ENCODE measurements at places on chromosomes 11 and 22. TPM values are rescaled to one million over a fixed set of nuclear protein-coding genes. Genes with fewer than 3 reads are reported as not detected.
A peak's percentile ranks its signal among the peaks of the same experiment; 100 is the strongest.

DNA sequence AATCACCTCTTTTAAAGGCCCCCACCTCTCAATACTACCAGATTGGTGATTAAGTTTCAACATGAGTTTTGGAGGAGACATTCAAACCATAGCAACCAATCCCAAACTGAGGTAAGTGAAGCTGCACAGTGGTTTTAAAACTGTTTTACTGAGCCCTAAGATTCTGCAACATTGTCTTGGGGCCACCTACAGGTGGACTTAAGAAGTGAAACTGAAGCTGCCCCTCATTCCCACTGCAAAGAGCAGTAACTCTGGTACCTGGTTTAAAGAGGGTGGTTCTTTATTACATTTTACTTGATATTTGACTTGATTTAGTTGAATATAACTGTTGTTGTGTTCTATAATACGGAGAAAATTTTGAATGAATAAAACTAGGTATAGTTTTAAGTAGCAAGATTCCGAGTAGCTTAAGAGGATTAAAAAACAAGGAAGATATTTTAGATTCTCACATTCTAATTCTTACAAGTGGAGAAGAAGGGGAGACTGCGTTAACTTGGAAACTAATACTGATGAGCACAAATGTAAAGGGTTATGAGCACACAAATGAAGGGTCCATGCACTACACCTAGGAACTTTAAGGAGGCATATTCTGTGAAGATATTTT is 26.7 kb downstream of the SYT9 start:
- peak; percentile 58 for DNase-seq

DNA sequence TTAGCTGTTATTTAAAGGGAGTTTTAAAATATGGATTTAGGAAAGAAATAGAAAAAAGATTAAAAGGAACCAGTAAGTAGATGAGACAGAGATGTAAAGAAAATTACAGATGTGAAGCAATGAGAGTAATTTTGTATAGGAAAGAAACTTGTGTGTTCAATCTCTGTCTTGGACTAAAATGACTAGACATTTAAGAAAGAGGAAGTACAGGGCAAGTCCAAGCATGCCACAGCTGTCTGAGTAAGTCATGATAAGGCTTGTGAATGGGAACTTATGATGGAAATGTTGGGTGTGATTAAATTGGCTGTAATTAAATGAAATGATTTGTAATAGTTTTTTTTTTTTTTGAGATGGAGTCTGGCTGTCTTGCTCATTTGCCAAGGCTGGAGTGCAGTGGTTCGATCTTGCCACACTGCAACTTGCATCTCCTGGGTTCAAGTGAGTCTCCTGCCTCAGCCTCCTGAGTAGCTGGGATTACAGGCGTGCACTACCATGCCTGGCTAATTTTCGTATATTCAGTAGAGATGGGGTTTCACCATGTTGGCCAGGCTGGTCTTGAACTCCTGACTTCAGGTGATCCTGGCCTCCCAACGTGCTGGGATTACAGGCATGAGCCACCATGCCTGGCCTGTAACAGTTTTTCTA is 5.9 kb upstream of the ACY3 start:
- no peak for DNase-seq

GRCh38 chr11:68065841-68066240 is 27.0 kb downstream of the TCIRG1 start:
- DNase-seq, result no peak

- DNase-seq, result peak; percentile 28
These were observed 650.8 kb upstream of the KIRREL3 start for GRCh38 chr11:127651175-127651887.

Gene APOL4
- total RNA-seq, result 0.65 TPM

Gene C22orf42
- total RNA-seq, result not detected

GRCh38 chr22:35950262-35950661 is 78.4 kb downstream of the RBFOX2 start:
- no peak for DNase-seq

DNA sequence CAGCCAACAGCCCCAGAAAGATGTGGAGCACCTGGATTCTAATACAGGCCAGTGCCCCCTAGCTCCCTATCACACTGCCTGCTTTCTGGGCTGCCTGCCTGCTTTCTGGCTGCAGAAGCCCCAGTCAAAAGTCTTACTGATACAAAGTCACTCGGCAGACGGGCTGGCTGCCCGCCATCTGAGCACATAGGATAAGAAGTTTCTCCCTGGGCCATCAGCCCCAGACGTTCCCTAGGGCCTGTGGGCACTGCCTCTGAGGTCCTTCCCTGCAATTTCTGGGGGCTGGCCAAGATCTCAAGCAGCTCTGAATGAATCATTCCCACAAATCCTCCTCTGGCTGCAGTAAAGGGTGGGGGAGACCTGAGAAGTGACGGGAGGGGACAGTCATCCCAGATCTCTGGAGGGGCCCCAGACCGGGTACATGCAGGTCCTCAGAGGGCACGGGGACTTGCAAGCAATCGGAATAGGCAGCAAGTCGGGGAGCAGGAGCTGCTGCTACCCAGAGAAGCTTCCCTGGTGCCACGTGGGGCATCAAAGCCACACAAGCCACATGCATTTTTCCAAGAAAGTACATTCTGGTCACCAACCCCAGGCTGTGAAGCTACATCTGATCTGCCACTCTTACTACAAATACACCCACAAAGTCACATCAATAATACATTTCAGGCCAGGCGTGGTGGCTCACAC is 4.7 kb downstream of the TPST2 start:
- no peak for DNase-seq

GRCh38 chr11:3081386-3081751 is 24.1 kb upstream of the CARS1 start:
- no peak for DNase-seq
